ENCODE measurements at places on chromosomes 13 and 19. TPM values are rescaled to one million over a fixed set of nuclear protein-coding genes. Genes with fewer than 3 reads are reported as not detected.

DNA sequence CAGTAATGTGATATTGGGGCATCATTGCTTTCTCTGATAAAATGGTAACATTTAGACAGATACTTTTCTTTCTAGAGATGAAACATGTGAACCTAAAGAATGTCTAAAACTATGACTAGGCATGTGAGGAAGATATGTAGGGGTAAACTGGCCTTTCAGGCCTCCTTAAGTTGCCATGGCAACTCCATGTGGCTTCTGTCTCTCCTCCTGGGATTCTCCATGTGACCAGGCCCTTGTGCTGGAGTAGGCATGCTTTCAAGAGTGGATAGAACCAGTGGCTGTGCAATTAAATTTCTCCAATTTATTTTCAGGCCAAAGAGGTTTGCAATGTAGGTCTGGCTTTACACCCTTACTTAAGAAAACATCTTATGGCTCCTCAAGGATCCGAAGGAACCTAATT is 130.8 kb downstream of the OLFM4 start:
- no peak for DNase-seq

- DNase-seq = no peak
Measured at GRCh38 chr19:19866611-19867248, 1.0 kb downstream of the ZNF253 start.

DNA sequence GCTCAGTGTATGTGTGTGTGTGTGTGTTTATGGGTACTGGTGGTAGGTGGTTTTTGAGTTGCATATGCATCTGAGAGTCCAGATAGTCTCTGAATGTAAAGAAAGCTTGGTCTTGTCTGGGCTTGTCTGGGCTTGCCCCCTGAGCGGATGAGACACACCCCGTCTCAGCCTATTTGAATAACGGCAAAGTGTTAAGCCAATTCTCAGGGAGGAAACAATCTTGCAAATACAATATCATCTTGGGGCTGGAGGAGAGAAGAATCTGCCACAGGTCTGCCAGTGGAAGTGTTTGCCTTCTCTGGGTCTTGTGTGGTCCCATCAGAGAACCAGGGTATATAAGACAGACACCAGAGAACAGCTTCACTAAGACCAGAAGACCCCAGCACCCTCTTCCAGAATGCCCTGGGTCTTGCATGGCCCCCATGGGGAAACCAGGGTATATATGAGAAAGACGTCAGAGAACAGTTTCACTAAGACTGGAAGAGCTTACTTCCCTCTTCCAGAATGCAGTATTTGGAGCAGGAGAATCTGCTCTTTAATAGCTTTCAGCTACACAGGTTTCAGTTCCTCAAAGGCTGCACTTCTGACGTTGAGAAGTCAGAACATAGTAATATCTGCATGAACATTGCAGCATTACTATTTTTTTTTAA is 13.3 kb downstream of the CD70 start:
- DNase-seq = no peak

GRCh38 chr13:80802946-80803345 is 462.0 kb upstream of the SPRY2 start:
- DNase-seq = no peak

- DNase-seq = no peak
Measured at GRCh38 chr13:95579303-95579702, 26.8 kb downstream of the CLDN10 start.

DNA sequence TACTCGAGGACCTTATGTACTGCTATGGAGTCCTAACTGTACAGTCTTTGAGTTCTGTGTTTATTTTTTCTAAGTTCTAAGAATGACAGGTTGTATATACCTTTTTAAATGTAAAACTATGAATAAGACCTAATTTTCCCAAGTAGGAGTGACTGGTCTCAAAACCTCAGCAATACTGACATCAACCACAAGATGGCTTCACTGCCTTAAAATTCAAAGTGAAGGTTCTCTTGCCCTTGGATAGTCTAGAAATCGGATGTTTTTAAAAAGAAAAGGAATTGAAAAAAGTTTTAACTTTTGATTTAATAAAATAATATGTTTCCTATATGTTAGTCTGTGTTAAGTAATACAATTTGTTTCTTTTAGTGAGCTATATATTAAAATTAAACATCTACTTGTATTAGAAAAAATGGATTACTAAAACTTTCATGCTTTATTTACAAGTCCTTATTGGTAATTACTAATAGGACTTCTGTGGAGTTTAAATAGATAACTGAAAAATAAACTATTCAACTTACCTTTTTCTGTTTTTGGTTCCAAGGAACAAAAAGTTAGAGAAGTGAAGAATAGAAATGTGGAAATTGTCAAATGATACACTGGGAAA is 52.0 kb downstream of the TDRD3 start:
- peak; percentile 15 for DNase-seq

DNA sequence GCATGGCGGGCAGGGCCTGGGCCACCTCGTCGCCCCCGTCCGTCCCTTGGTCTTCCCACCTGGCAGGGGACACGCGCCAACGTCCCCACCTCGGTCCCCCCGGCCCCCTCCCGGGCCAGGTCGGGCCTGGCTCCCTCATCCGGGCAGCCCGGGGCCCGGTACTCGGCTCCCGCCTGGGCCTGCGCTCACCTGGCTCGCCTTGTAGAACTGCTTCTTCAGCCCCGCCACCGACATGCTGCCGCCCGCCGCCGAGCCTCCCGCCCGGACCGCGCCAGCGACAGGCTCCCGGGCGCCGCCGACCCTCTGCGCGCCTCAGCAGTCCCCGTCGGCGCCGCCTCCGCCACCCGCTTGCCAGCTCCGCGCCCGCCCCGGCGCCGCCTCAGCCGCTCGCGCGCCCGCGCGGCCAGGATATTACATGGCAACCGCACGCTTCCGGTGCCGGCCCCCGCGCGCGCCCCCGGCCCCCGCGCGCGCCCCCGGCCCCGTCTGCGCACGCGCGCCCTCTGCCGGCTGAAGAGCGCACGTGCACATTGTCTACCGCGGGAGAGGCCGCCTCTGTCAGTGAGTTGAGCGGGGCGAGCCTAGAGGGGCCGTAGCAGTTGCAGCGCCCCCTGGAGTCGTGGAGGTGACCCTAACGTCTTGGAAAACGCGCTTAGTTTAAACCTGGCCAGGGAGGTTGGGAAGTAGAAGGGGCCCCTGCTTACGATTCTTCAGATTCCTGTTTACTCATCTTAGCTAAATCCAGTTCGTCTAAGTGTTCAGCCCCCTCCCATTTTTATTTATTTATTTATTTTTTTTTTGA is at the start of gene SH3GL1:
Gene SH3GL1 (minus strand): TSS at position 413 of the 802 bp plus-strand sequence. CDS start 179 bp downstream, at position 234.
- peak; percentile 81 for DNase-seq

GRCh38 chr13:41139296-41139966 is 6.8 kb upstream of the KBTBD6 start:
- DNase-seq = peak; percentile 2

Gene PDCD5
- polyA plus RNA-seq = 124 TPM

Gene ZNF486
- 3.8 TPM for polyA plus RNA-seq

Gene VSTM2B
- not detected for polyA plus RNA-seq

Gene ZNF837
- polyA plus RNA-seq = 0.33 TPM

Measured in AG04450 (cell line).